ENCODE measurements at places on chromosomes 3 and 15.

DNA sequence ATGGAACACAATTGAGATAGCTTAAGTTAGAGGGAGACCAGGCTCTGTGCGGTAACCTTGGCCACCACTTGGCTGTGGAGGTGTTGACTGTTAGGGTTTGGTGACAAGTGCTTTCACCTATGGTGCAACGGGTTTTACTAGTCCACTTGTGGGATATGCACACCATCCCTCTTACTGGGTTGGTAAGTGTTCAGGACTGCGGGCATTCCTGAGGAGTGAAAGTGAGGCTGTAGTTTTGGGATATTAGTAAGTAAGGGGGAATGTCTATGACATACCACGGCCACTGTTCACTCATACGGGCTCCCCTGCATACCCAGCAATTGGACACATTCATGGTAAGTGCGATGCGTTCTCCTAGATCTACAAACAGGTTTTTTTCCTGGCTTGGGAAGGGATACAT lies 8.0 kb upstream of the RAD54L2 start:
- DNase-seq, result no peak

DNA sequence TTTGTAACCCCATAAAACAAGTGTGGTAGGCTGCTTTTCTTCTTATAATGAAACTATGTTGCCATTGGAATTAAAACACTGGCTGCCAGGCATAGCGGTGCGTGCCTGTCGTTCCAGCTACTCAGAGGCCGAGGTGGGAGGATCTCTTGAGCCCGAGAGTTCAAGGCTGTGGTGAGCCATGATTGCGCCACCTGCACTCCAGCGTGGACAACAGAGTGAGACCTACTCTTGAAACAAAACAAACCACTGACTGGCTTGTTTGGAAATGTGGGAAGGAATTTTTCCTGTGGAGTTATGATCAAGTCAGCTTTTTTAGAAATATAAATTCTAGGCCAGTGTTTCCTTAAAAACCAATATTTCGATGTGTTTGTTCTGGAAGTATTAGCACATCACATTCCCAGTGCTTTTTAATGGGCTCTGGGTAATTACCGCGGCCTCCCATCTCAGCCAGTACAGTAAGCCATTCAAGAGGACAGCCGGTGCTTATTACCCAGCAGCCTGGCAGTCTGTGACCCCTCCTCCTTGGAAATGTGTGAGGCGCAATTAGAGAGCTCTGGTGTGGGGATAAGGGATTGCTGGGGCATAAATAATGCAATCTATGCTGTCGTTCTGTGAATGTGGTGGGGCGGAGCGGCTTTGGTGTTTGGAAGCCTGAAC lies 58.3 kb upstream of the TRAK1 start:
- no peak for DNase-seq

GRCh38 chr3:4746241-4746958 lies 232.8 kb upstream of the BHLHE40 start:
- DNase-seq, result no peak

DNA sequence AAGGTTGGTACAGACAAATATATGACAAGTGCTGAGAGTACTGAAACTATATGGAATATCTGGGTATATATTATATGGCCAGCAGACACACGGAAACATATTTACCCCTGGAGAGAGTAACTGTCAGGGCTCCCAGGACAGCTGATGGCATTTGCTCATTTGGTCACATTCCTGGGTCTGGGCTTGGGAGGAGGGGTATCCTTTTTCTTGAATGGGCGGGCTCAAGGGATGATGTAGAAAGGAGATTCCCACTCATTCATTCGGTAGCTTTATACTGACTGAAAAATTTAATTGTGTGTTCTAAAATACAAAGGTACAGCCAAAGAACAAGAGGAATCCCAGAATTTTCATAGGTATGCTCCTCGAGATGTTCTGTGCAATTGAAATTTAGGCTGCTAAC lies 131.0 kb downstream of the KCNAB1 start:
- DNase-seq, result no peak

DNA sequence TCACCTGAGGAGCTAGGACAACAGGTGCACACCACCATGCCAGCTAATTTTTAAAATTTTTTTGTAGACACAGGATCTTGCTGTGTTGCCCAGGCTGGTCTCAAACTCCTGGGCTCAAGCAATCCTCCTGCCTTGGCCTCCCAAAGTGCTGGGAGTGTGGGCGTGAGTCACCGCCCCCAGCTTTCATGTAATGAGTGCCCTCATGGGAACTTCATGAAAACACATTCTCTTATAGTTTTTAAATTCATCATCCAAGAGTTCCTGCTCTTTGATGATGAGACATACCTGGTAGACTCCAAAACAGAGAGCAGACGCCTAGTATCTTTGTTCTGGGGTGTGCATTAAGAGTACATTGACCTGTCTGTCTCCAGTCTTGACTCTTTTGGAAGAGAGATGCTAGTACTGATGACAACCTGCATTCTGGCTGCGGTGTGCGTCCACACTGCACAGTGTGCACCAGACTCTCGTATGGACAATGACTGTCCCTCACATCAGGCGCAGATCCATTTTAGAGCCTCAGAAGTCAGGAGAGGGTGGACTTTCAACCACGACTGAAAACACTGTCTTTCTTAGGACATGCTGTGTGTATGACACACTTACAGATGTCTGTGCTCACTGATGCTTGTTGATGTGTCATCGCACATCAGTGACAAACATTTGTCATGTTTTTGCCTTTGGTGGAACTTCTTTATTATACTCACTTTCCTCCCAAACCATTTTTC lies 2.0 kb downstream of the NRROS start:
- no peak for DNase-seq

GRCh38 chr3:72848703-72849081 lies 447 bp upstream of the SHQ1 start:
- DNase-seq, result no peak

DNA sequence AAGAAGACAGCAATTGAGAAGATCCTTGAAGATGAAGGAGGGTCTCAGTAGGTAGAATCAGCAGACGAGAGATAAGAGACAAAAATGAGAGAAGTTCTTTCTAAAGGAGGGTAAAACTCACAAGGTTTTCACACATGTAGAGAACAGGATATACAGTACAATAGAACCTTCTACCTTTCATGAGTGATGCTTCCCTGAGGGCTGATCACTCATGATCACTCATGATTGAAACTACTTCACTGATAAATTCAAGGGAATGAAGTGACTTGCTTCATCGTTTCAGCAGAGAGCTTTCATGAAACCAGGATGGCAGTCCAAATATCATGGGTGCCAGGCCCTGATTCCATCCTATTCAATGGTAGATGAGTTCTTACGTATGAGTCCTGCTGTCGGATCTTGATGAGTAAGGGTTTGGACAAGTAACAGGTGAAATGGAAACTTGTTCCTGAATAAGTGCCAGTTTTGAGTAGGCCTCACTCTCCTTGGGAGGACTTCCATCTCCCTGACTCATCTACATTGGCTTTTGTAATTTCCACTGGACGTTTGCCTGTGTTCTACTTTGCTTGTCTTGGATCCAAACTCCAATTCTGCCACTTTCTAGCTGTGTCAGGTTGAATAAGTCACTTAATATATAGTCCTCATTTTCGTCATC lies 9.6 kb upstream of the CLDN16 start:
- DNase-seq, result no peak

DNA sequence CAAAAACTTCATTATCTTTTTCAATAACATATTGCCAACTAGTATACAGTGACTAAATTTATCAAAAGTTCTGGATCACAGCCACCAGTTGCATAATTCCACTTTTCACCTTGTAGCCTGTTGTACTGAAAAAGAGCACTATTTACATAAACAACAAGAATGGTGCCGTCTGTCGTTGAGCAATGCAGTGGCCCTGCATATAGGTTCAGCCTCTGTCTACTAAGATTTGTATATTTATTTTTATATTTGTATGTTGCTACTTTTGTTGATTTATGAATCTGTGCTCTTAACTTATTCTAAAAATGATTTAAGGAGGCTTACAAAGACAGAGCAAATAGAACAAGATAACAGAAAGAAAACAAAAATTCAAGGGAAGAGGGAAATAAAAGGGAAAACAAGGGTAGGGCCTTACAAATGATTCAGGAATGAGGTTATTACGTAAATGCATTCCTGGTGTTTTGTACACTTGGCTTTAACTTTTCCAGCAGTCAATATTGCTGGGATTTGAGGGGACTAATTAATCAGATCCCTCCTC lies 257.6 kb upstream of the STT3B start:
- no peak for DNase-seq

GRCh38 chr3:88031642-88032077 lies 27.1 kb downstream of the CGGBP1 start:
- DNase-seq, result no peak

- no peak for DNase-seq
These were observed 564 bp downstream of the IL16 start for GRCh38 chr15:81197255-81197630.

DNA sequence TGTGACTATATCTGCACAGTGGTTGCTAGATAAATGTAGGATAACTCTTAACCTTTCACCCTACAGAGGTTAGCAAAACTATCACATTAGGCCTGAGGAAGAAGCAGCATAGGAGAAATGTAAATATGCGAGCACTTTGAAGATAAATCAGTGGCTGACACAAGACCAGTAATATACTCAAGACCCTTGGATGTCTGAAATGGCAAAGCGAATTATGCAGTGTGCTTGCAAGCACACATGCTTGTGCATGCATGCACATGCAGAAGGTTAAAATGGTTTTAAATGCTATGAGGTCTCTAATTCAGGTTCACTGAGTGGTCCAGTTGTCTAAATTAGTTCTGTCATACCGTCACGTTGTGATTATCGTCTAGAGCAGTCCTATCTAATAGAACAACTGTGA lies 13.6 kb upstream of the UTS2B start:
- DNase-seq, result no peak

- DNase-seq, result no peak
These were observed 8.2 kb upstream of the ANKRD63 start for GRCh38 chr15:40290918-40291574.

GRCh38 chr3:4820296-4821121 lies 158.7 kb upstream of the BHLHE40 start:
- DNase-seq, result no peak

DNA sequence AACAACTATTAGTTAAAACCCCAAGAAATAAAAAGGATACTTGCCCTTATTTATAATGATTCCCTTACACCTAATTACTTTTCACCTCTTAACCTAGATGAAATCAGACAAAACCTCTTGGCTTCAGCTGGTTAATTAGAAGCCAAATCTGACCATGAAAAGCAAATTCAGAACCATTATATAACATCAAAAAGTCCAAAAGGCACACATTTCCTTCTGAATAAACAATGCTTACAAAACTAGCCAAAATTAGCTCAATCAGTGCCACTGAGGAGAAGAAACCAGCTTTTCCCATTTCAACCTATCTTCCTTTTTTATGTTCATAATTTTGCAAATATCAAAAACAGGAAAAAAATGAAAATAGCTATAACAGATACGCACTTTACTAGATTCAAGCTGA lies 3.2 kb downstream of the EHHADH start:
- no peak for DNase-seq

GRCh38 chr3:172915911-172916514 lies 165.5 kb downstream of the ECT2 start:
- DNase-seq, result no peak

GRCh38 chr3:141735770-141736465 lies 2.2 kb upstream of the RNF7 start:
- DNase-seq, result no peak
